Glutamatergic neuron (in vitro differentiated cells): ENCODE measurements at places on chromosomes 3 and 15. TPM values are rescaled to one million over a fixed set of nuclear protein-coding genes. Genes with fewer than 3 reads are reported as not detected.

SETMAR gene
- total RNA-seq = 31.6 TPM

GOLGA6D gene
- not detected for total RNA-seq

RTP3 gene
- not detected for total RNA-seq

C3orf85 gene
- total RNA-seq = not detected

CRYBG3 gene
- 89.5 TPM for total RNA-seq

DNA sequence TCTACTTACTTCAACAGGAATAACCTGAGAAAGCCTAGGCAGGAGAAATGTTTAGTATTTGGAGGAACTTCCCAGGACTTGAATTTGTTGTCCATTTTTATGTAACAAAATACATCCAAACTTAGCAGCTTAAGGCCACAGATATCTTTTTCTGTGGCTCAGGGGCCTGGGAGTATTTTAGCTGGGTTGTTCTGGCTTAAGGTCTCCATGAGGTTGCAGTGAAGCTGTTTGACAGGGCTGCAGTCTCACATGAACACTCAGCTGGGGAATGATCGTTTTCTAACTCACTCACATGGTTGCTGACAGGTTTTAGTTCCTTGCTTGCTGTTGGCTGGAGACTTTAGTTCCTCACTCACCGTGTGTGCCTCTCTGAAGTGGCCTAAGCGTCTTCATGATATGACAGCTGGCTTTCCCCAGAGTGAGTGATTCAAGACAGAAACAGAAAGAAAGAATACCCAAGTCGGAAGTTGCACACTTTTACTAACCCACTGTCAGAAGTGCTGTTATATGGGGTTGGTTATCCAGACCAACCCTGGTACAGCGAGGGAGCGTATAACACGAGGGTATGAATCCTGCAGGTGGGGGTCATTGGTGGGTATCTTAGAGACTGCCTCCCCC lies 229.7 kb upstream of the TBL1XR1 start:
- DNase-seq = no peak
- peaks cover 8% of the 10 kb centered on the region for H3K4me1 ChIP-seq
- no peak overlapping the region for H3K4me3 ChIP-seq

- no peak overlapping the region for H3K27ac ChIP-seq
- H3K27me3 ChIP-seq = no peaks in the 10 kb centered on the region
- H3K36me3 ChIP-seq = no peaks in the 10 kb centered on the region
Observed at GRCh38 chr3:71657831-71658530, 67.2 kb downstream of the EIF4E3 start.

- no peak overlapping the region for H3K27ac ChIP-seq
- no peaks in the 10 kb centered on the region for H3K27me3 ChIP-seq
- H3K36me3 ChIP-seq = no peaks in the 10 kb centered on the region
- DNase-seq = no peak
- H3K4me3 ChIP-seq = no peak overlapping the region
Observed at GRCh38 chr3:73550032-73550431, 74.7 kb downstream of the PDZRN3 start.

GRCh38 chr3:66401675-66402491 lies 98.9 kb downstream of the LRIG1 start:
- no peak overlapping the region for H3K4me3 ChIP-seq
- peaks cover 38% of the 10 kb centered on the region for H3K4me1 ChIP-seq
- H3K27ac ChIP-seq = no peak overlapping the region
- peaks cover 16% of the 10 kb centered on the region for H3K27me3 ChIP-seq
- H3K36me3 ChIP-seq = no peaks in the 10 kb centered on the region
- DNase-seq = no peak

- DNase-seq = no peak
- peak overlapping the region; percentile 86 for H3K4me3 ChIP-seq
- no peaks in the 10 kb centered on the region for H3K36me3 ChIP-seq
- H3K27me3 ChIP-seq = peaks cover 26% of the 10 kb centered on the region
- H3K4me1 ChIP-seq = peaks cover 45% of the 10 kb centered on the region
Observed at GRCh38 chr3:133892541-133893231, 3.0 kb downstream of the RAB6B start.

GRCh38 chr3:133962849-133963248 lies 66.9 kb downstream of the SLCO2A1 start:
- no peak for DNase-seq
- no peak overlapping the region for H3K27ac ChIP-seq
- H3K4me3 ChIP-seq = no peak overlapping the region

GRCh38 chr3:124631727-124632126 lies 98.5 kb upstream of the UMPS start:
- peaks cover 9% of the 10 kb centered on the region for H3K36me3 ChIP-seq
- no peak for DNase-seq
- peaks cover 6% of the 10 kb centered on the region for H3K27me3 ChIP-seq
- H3K4me1 ChIP-seq = peaks cover 14% of the 10 kb centered on the region
- no peak overlapping the region for H3K27ac ChIP-seq
- no peak overlapping the region for H3K4me3 ChIP-seq

DNA sequence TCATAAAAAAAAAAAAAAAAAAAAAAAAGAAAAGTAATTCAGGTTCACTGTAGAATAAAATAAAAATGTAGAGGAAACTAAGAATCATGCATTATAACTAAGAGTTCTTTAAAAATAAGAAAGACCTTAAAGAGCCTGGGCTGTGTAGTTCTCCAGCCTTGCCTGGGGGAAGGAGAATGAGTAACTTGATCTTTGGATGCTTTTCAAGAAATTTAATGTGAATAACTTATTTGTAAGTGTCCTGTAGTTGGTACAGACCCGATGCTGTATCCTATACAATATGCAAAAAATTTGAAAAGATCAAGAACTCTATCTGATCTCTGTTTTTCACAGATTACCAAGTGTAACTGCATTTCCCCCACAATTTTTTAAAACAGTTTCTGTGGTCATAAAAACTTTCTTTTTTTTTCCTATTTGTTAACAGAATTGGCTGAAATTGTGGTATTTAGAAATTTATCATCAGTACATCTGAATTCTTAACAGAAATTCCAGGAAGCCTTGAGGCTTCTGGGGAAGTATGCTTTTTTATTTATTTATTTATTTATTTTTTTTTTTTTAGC lies 195.3 kb downstream of the THRB start:
- H3K27ac ChIP-seq = no peak overlapping the region
- H3K36me3 ChIP-seq = no peaks in the 10 kb centered on the region
- no peak overlapping the region for H3K4me3 ChIP-seq
- DNase-seq = no peak
- no peaks in the 10 kb centered on the region for H3K27me3 ChIP-seq

DNA sequence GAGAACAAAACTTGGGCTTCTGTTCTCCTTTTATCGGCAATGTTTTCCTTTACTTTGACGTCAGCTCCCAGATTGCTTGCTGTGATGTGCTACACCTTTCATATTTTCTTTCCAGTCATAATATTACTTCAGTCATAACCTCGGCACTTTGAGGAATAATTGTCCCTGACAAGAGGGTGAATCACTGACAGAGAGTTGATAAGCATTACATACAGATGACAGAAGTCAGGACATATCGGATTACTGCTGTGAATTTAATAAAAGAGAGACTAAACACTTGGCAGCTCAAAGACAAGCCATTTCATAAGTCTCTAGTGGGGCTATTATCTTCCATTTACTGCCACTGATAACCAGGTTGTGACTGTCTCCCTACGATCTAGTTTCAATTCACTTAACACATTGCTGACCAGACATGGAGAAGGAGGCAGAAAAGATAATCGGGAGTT lies 362.1 kb upstream of the ARRDC4 start:
- no peak for DNase-seq
- no peaks in the 10 kb centered on the region for H3K27me3 ChIP-seq
- peaks cover 13% of the 10 kb centered on the region for H3K4me1 ChIP-seq
- no peaks in the 10 kb centered on the region for H3K36me3 ChIP-seq
- H3K27ac ChIP-seq = peak overlapping the region; percentile 73
- H3K4me3 ChIP-seq = peak overlapping the region; percentile 24

DNA sequence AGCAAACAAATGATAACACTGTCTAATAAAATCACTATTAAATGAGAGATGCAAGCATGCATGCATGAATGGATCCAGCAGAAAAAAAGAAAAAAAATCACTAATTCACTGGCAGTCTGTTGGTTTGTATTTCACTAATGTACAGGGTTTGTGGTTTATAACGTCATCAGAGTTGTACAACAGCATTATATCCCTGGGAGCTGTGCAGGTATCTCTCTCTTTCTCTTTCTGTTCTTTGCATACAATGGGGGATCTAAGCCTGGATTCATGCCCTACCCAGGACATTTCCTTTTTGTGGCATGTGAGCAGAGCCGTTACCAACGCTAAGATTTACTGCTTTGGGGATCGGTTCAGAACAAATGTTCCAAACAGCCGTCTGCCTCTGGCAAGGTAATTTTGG lies 229.5 kb downstream of the SOX2 start:
- H3K36me3 ChIP-seq = no peaks in the 10 kb centered on the region
- DNase-seq = no peak
- peaks cover 4% of the 10 kb centered on the region for H3K4me1 ChIP-seq
- no peaks in the 10 kb centered on the region for H3K27me3 ChIP-seq

- no peak overlapping the region for H3K27ac ChIP-seq
- no peaks in the 10 kb centered on the region for H3K27me3 ChIP-seq
- no peaks in the 10 kb centered on the region for H3K36me3 ChIP-seq
- no peak overlapping the region for H3K4me3 ChIP-seq
- H3K4me1 ChIP-seq = peaks cover 5% of the 10 kb centered on the region
Observed at GRCh38 chr3:29290596-29290995, 9.7 kb downstream of the RBMS3 start.

DNA sequence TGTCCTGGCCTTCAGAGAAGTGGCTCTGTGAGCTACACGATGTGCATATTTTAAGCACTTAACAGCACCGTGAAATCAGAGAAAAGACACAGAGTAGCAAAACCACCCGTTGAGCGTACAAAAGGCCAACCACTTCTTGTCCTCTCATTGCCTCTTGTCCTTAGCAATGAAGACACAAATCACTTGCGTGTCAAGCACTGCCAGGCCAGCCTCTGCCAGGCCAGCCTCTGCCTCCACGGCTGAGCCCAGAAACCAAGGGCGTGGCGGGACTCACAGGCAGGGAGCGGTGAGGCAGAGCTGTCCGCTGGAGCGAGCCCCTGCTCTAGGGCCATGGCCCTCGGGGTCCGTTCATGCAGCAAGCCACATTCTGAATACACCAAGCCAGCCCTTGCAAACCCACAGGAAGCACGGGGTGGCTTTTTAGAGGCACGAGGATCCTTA lies 4.0 kb downstream of the MUC4 start:
- no peak overlapping the region for H3K27ac ChIP-seq
- peaks cover 2% of the 10 kb centered on the region for H3K27me3 ChIP-seq
- no peak overlapping the region for H3K4me3 ChIP-seq
- H3K36me3 ChIP-seq = no peaks in the 10 kb centered on the region
- no peak for DNase-seq

GRCh38 chr3:52529376-52530333 lies 4.0 kb downstream of the NT5DC2 start:
- H3K36me3 ChIP-seq = no peaks in the 10 kb centered on the region
- peak overlapping the region; percentile 67 for H3K4me3 ChIP-seq
- H3K27ac ChIP-seq = peak overlapping the region; percentile 43
- peak; percentile 13 for DNase-seq
- peaks cover 11% of the 10 kb centered on the region for H3K4me1 ChIP-seq
